ENCODE measurements at places on chromosomes 4 and X.

- H3K4me3 ChIP-seq, result no peak overlapping the region
- no peak for DNase-seq
- peaks cover 27% of the 10 kb centered on the region for H3K4me1 ChIP-seq
- no peaks in the 10 kb centered on the region for H3K27me3 ChIP-seq
Observed at GRCh38 chr4:48333587-48333986, 7.7 kb upstream of the SLAIN2 start.

GRCh38 chrX:104935581-104935980 is 284.9 kb downstream of the TEX13A start:
- no peaks in the 10 kb centered on the region for H3K36me3 ChIP-seq
- H3K27ac ChIP-seq, result no peak overlapping the region
- no peaks in the 10 kb centered on the region for H3K27me3 ChIP-seq
- no peak for DNase-seq

DNA sequence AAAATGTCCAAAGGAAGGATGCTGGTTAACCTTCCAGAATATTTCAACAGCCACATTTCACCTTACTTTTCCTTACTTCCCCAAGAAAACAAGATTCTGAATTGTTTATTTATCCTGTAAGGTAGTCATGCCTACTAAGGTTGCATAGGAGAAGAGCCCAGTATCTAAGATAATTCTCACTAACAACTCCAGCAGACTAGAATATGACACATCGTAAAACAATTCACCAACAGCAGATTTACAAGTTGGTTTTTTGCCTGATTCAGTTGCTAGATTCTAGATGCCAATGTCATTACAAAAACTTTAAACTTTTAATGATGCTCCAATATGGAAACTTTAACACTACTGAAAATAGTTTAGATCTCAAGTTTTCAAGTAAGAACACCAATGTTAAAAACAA is 176.4 kb downstream of the IL13RA2 start:
- no peaks in the 10 kb centered on the region for H3K27me3 ChIP-seq
- H3K4me1 ChIP-seq, result no peaks in the 10 kb centered on the region
- no peak overlapping the region for H3K27ac ChIP-seq

- DNase-seq, result peak; percentile 80
- no peaks in the 10 kb centered on the region for H3K36me3 ChIP-seq
- no peaks in the 10 kb centered on the region for H3K27me3 ChIP-seq
- H3K4me3 ChIP-seq, result no peak overlapping the region
Observed at GRCh38 chr4:183139058-183139750, 40.1 kb downstream of the WWC2 start.

DNA sequence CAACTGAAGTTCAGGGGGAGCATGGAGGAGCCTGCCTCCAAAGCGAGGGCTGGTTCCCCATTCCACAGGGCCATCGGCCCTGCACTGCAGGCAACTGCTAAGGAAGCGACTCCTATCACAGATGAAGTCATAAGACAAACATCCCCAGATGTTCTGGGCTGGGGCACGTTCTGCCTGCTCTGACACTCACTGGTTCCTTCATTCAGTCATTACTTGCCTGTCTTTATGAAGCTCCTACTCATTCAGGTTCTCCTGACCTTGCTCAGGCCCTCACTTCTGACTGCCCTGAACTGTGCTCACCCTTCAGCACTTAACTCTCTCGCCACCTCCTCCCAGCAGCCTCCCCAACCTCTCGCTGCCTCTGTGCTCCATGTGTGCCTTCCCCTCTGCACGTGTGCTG is 2.5 kb upstream of the SLC2A9 start:
- H3K27ac ChIP-seq, result no peak overlapping the region
- DNase-seq, result no peak
- no peak overlapping the region for H3K4me3 ChIP-seq
- no peaks in the 10 kb centered on the region for H3K36me3 ChIP-seq
- peaks cover 7% of the 10 kb centered on the region for H3K4me1 ChIP-seq
- no peaks in the 10 kb centered on the region for H3K27me3 ChIP-seq

DNA sequence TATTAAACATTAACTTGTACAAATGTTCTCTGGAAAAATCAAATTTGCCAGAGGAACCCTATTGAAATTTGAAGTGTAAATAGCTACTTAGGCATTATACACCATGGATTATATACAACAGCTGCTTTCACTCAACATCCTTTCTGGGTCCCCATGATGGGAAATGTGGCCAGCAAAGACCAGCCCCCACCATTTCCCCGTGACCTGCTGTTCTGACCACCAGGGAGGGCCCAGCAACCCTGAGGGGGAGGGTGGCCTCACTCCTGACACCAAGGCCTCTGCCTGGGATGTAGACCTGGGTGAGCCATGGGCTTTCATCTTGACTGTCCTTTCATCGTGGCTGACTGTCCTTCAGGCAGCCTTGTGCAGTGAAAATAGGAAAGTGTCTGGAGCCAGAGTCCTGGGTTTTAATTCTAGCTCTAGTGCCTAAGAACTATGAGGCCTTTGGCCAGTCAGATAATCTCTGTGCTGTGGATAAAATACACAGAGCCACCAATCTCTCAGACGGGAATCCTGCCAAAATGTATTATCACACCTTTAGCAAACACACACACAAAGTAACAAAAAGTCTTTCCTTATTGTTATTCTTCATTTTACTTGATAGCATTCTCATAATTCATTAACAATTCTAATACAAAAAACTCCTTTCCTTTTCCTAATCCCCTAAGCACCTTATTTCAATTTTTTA is 45.1 kb downstream of the NR3C2 start:
- H3K36me3 ChIP-seq, result no peaks in the 10 kb centered on the region
- DNase-seq, result no peak
- H3K27ac ChIP-seq, result no peak overlapping the region
- no peaks in the 10 kb centered on the region for H3K27me3 ChIP-seq
- no peak overlapping the region for H3K4me3 ChIP-seq

Data from astrocyte (in vitro differentiated cells and primary cell).